ENCODE measurements at places on chromosomes 13 and 19. TPM values are rescaled to one million over a fixed set of nuclear protein-coding genes. Genes with fewer than 3 reads are reported as not detected.
A peak's percentile ranks its signal among the peaks of the same experiment; 100 is the strongest.

DNA sequence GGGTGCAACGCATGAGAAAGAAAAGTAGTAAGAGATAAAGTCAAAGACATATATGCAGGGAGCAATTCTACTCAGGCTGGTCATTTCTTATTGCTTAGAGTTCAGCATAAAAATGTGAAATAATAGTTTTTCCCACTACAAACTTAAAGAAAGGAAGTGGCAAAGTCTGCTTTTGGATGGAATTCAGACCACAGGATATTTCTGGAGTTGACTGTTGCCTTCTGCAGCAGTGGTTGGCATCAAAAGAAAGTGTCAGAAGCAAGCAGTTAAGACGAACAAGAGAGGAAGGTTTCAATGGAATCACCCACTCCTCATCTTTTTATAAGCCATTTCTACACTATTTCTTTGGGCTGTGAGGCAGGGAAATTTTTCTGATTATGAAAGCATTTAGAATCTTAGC lies 36.2 kb upstream of the TRPC4 start:
- DNase-seq = no peak

DNA sequence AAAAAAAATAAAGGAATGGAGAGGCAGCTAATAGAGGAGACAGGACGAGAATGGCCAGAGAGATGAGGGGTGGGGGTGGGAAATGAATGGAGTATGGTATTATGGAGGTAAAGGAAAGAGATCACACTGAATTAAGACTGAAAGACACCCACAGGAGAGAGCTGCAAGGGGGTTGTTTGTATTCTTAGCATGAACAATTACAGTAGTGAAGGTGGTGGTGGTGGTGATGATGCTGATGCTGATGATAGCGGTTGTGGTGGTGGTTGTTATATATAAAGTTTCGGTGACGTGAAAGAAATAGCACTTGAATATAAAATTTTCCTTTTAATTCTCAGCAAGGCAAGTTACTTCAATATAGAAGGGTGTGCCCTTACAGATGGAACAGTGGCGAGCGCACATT lies 2.8 kb upstream of the ADGRE3 start:
- no peak for DNase-seq

DNA sequence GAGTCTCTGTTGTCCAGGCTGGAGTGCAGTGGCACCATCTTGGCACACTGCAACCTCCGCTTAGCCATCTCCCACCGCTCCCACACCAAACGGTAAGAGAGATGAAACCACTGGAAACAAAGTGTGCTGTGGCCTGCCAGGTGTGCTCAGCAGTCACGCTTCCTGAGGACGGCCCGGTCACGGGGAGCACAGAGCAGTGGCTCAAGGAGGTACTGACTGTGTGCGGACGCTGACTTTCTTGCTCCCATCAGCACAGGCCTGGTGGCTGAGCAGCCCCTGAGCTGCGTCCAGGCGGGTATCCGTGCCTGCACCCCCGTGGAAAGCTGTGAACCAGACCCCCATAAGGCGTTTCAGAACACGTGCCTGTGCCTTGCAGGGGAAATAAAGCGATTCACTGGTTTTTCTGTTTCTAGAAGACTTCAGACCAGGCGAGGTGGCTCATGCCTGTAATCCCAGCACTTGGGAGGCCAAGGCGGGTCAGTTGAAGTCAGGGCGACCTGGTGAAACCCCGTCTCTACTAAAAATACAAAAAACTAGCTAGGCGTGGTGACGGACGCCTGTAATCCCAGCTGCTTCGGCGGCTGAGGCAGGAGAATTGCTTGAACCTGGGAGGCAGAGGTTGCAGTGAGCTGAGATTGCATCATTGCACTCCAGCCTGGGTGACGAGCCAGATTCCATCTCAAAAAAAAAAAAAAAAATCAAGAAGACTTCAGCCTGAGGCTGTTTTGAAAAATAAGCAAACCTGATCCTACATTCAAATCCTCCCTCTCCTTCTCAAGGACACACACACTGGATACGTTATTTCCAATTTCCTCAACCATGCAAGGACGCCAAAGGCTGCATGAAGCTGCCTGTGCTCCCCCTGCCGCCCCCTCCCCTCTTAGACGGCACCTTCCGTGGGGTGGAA lies 25.5 kb downstream of the ADPRHL1 start:
- no peak for DNase-seq

DNA sequence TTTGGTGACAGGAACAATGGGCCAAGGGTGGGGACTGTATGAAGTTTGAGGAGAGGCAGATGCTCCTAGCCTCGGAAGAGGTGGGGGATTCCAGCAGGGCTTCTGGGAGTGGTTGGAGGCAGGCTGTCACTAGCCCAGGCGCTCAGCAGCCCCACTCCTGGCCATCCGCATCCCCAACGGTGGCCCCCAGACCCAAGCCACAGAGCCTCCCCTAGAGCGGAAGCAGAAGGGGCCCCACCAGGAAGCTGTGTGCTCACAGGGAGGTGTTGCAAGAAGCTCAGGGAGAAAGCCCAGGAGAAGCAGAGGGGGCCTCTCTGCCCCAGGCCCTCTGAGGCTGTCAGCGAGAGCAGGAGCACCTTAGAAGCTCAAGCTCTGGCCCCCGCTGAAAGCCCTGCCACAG lies 8.3 kb downstream of the PRAM1 start:
- DNase-seq = no peak

DNA sequence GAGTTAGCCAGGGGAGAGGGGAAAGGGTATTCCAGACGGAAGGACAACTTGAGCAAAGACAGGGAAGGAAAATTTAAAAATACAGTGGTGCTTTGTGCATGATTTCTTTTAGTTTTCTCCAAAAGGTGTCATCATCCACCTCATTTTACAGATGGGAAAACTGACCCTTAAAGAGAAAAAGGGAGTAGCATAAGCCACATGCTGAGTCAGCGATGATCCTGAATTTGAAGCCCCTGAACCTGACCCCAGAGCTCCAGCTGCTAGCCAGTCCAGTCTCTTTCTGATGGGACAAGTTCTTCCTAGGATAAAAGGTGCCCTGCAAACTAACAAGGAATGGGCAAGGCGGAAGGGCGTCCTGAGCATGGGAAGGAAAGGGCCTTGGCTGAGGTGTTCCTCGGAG lies 10.3 kb downstream of the CABP5 start:
- no peak for DNase-seq

Gene SAFB
- 103 TPM for total RNA-seq

DNA sequence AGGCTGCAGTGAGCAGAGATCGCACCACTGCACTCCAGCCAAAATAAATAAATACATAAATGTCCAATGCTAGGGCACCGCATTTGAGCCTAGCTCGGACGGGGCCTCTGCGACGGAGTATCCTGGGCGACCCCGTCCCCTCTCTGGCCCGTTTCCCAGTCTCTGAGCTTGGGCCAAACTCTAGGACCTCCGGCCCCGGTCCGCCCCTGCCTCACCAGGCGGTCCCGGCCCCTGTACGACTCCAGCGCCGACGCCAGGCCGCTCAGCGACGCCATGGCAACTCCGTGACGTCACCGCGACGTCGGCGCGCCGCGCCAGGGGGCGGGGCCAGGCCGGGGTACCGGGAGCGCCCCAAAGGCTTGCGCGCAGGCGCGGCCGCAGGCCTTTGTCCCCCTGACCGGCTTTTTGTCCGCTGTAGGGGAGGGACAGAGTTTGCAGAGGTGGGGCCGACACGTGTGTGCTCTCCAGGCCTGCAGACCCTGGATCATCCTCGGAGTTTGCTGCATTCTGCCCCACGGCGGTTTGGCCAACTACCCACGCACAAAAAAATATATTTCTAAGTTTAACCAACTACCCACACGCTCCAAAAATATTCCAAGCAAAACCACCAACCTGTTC lies at the start of gene PEX11G:
Gene PEX11G (minus strand): TSS at position 300 of the 618 bp plus-strand sequence. CDS start 25 bp downstream, at position 275.
- DNase-seq = peak; percentile 97

GRCh38 chr13:51659276-51660127 lies 75.2 kb downstream of the WDFY2 start:
- no peak for DNase-seq

DNA sequence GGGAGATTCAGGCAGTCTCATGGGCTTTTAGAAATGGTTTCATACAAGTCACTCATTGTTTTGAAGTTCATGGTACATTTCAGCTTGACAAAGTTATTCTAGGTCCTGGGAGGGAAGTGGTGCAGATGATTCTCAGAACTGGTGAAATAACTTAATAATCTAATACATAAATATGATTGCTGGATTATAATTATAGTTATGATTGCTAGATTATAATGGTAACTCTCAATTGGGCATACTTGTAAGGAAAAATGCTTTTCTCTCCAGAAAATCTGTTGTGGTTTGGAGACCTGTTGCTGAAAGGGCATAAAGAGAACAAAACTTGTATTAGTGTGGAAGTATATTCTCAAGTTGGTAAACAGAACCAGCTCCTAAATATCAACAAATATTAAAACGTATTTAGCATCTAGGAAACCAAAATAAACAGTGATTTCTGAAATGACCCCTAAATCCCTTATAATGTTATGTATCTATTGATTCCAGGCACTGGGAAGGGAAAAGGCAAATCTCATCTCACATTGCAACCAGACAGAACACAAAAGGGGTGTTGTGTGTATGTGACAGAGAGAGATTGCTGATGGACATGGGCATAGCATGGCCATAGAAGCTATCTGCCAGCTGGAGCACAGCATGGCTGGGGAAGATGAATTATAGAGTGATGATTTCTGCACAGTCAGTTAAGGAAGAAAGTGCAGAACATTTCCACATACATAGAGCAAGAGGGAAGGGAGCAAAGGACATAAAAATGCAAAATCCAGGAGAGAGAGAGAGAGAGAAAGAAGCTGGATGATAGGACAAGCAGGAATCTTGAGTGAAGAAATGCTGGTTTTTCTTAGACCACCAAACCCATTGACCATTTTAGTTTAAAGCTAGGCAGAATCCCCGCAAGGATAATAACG lies 87.1 kb upstream of the FRY start:
- DNase-seq = no peak

DNA sequence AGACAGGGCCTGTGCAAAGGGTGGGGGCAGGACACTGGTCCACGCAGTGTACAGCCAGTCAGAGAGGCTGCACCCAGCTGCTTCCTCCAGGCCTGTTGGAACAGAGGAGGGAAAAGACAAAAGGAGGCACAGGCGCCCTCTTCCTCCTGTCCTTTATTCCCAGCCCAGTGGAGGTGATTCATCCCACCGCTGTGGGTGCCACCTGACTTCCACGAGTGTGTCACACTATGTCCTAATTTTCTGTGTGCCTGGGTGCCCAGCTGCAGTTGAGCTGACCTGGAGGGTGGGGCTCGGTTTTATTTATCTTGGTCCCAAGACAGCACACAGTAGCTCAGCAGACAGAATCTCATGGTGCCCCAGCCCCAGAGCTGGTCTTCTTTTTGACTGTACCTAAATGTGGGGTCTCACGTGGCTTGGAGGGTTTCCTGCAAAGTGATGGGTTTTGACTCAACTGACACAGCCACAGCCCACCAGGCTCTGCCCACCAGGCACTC lies 9.0 kb downstream of the EPS15L1 start:
- DNase-seq = no peak

- no peak for DNase-seq
Measured at GRCh38 chr19:1409204-1410005, 2.0 kb downstream of the DAZAP1 start.

- no peak for DNase-seq
Measured at GRCh38 chr19:10228920-10229319, 2.2 kb downstream of the S1PR2 start.

DNA sequence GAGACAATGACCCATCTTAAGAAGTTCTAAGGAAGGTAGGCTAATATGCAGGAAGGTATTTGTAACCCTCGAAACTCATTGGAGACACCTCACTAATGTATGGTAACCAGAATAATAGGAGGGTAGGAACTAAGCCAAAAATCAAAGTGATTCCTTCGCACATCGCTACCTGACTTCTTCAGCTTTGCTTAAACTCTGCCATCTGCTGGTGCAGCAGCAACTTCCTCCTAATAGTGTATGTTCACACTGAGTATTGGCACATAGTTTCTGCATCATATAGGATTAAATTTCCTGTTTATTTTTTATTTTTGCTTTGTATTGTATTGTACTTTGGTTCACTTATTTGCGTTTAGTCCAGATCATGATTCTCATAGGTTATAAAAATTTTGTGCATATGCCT lies 676.2 kb downstream of the GPC5 start:
- DNase-seq = no peak

GRCh38 chr13:90867336-90867683 lies 480.2 kb upstream of the MIR17HG start:
- DNase-seq = peak; percentile 72

DNA sequence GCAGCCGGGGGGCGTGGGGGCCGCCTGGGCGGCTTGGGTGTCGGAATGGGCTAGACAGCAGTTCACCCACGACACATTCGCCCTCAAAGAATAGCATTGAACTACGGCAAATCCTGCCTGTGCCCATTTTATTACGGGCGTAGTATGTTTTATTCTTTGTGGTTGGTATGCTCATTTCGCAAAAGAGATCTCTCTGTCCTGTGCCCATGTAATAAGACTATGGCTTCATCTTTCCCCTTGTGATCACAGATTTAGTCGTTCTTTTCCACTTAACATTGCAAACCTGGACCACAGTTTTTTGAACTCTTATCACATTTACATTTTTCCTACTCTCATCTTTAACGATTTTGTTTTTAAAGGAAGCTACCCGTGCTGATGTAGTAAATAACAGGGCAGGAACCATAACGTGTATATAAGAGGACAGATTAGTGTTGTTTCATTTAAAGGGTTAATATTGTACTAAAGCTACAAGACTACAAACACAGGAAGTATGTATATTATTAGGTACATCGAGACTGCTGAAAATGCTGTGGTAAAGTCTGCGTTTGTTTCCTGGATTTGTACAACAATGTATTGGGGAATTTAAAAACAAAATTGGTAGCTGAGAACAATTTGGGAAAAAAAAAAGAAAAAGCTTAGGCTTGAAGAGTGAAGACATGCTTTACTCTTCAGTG lies 3.2 kb upstream of the MYCBP2 start:
- no peak for DNase-seq

DNA sequence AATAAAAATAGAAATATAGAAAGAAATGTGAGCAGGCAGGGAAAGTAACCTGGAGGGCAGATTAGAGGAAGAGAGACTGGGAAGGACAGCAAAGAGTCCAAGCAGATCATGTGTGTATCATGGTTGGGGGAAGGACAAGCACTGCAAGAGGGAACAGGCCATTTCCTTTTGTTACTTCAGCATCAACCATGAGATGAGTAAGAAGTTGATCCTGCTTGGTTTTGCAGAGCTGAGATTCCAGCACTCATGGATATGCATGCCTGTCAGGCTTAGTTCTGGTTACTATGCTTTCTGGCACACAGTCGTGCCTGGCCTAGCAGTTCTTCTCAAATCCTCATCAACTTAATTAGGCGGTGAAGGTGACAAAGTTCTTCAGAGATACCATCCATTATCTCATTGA lies 18.1 kb downstream of the NALCN start:
- no peak for DNase-seq

- no peak for DNase-seq
Measured at GRCh38 chr13:41053384-41053826, 7.9 kb upstream of the WBP4 start.

All from type B pancreatic cell (in vitro differentiated cells).